ENCODE measurements at places on chromosomes 6 and 20.

GRCh38 chr6:53926505-53926904 is 131.7 kb downstream of the LRRC1 start:
- DNase-seq, result no peak

- DNase-seq, result no peak
Observed at GRCh38 chr6:156809446-156810178, 32.4 kb downstream of the ARID1B start.

- DNase-seq, result no peak
Observed at GRCh38 chr6:47234266-47234933, 75.3 kb downstream of the TNFRSF21 start.

DNA sequence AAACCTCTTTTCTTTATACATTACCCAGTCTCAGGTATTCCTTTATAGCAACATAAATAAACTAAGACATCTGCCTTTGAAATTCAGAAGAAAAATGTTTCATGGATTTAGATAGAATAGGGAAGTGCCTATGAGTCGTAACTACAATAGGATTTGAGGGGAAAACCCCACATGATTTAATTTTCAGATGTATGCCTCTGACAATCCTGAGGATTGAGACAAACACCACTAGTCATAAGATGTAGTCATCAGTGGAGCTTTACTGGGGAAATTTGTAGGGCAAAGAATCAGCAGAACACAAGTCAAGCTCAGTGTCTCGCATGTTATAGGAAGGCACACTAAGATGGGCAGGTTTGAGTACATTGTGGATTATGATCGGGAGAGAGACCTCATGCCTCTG is 566.4 kb downstream of the BMP2 start:
- no peak for DNase-seq

DNA sequence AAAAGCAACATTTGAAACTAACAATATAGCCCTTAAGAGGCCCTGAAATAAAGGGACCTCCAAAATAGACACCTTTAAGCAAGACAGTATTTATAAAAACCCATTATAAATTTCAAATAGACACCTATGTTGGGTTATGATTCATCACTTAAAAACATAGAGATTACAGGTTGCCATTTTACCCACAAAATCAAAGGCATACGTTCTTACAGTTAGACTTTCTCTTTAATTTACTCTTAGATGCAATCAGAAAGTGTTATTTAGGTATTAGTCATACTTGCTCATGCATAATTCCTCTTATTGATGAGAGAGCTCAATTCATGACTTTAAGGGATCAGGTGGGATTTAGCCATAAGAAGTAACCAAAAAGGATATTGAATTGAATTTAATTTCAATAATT is 51.5 kb upstream of the TMEM200A start:
- no peak for DNase-seq

DNA sequence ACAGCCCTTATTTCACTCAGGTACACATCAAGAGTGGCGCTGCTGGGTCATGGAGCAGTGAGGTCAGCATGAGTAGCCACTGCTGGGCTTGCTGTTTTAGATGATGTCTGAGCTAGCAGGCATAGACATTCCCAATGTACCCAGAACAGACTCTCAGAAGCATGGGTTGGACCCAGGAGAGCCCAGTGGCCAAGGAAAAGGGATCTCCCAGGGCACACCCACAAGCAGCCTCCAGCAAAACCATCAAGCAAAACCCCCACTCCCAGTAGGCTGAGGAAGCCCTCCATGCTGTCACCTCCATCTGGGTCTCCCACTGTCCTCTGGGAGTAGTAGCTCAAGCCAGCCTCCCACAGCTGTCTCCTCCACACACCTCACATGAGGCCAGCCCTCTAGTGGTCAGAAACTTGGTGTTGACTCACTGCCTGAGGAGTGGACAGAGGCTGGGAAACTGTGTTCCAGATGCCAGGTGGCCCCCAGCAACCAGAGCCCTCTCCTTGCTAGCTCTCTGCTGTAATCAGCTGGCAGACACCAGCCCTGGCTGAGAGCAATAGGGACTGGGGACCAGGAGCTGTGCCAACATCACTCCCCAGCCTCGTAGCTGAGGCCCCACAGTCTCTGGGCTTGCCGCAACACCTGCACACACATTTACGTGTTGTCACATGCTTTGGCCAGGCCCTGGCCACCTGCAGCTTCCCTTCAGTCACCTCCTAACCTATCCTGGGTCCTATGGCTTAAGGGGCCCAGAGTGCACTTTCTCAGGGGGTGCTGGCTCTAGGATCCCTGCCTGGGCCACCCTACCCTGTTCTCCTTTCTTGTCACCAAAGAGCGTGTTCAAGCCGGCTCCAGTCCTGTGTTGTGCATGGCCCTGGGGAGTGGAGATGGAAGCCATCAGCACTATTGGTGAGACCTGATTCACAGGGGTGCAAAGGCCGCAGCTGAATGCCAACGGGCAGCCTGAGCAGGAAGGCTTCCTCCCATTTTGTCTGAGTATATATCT is 1.9 kb upstream of the AP5S1 start:
- no peak for DNase-seq

- DNase-seq, result peak; percentile 66
Observed at GRCh38 chr6:57283911-57284455, 33.4 kb upstream of the PRIM2 start.

DNA sequence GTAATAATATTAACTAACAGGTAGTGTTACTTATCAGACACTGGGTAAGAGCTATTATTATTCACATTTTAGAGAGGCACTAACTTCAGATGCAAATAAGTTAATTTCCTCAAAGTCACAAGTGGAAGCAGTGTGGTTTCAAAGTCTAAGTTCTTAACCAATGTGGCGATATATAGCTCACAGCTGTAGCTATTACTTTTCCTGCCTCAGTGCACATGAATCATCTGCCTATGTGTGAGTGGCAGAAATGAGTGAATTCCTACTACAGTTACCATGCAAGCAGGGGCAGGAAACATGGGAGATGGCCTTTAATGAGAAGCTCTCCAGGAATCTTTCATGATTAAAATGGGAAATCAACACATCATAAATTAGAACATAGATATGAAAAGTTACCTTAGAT is 126.2 kb upstream of the EYA4 start:
- DNase-seq, result no peak

- no peak for DNase-seq
Observed at GRCh38 chr6:72739368-72739779, 117.5 kb downstream of the KCNQ5 start.

GRCh38 chr6:9248133-9248532 is 812.8 kb upstream of the SLC35B3 start:
- DNase-seq, result no peak

GRCh38 chr6:112470376-112470775 is 123.2 kb downstream of the RFPL4B start:
- DNase-seq, result no peak

GRCh38 chr6:123526128-123526527 is 110.6 kb downstream of the TRDN start:
- no peak for DNase-seq

- no peak for DNase-seq
Observed at GRCh38 chr6:35751594-35751993, 14.8 kb downstream of the ARMC12 start.

DNA sequence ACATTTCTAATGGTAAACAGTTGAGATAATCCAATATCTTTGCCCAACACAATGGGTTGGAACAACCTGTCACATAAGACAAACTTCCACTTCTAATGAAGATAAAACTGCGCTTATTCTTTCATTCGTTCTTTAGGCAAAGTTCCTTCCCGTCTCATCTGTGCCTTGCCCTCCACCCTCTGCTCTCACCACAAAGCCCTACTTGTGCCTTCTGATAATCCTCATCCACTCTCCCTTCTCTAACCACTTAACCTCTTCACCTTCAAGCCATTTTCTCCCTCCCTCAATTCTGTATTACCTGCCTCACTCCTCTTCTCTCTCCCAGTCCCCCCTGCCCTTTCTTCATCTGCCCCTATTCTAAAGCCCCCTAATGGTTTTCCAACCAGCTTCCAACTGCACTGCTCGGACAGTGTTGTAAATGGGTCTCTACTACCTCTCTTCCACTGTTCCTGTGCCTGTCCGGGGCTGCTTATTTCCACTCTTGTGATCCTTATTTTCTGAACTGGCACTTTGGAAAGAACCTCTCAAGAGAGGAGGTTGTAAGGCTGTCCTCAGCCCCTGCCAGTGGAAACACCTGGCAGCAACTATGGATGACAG is 62.9 kb upstream of the MYB start:
- no peak for DNase-seq

DNA sequence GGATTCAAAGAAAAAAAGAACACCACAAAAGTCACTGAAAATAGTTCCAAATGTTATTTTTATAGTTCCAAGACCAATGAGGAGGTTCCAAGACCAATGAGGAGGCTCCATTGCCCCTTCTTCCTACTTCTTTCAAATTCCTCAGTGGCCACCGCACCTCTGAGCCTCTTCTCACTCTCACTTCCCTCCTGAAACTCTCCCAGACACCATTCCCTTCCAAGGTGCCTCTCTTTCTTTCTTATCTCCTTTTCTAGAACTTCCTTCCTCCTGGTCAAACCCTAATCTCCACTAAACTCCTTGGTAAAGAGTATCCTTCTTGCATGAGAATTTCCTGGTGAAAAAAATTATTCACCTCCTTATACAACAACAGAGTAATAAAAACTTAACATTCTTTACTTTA is 20.4 kb upstream of the MCUR1 start:
- no peak for DNase-seq

DNA sequence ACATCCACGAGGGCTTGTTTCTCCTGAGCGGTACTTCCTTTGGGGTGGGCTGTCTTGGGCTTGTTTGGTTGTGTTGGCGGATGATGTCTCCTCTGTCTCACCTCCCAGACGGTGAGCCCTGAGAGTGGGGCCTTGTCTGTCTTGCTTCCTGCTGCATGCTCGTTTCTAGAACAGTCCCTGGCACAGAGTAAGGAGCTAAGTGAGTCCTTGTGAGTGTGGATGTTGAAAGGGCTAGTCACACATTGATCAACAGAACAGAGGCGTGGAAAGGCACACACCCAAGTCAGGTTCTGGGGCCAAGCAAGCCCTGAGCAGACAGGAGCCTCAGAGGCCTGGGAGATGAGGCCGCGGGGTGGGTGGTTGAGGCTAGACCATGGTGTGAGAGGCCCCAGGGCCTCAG is 111.0 kb downstream of the BMP7 start:
- DNase-seq, result no peak

GRCh38 chr6:108951351-108951953 is 103.2 kb downstream of the ARMC2 start:
- no peak for DNase-seq

GRCh38 chr6:119614138-119614537 is 264.6 kb upstream of the MAN1A1 start:
- DNase-seq, result no peak

DNA sequence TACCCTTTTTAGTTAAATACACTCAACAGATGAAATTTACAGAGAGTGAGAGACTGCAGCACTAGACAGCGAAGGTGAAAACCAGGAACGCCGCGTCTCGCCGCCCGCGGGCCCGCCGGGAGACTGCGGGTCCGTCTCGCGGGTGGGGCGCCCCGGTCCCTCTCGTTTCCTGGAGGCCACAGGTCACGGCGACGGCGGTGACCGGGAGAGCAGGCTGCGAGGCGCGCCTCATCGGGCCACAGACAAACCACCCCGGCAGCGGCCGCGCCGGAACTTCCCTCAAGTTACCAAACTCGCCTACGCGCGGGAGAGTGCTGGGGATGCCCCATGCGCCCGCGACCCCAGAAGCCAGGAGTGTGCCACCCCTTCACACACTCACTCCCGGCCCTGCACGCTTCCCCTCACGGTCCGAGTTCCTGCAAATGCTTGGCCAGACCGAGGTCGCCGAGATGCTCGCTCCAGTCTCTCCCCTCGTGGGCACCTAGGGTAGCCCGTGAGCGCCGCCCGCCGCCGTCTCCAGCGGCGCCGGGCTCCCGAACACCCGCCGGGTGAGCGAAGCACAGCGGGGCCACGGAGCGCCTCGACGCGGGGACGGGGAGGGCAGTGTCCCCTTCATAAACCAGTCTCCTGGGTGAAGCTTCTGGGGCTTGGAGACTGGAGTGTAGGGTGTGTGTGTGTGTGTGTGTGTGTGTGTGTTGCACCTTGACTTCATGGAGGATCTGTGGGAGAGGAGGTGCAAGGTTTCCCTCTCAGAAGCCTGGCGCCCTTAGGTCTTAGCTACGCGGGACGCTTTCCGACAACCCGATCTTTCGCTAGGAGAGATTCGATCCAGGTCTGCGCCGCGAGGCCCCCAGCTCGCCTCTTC is 1.4 kb downstream of the BACH2 start:
- DNase-seq, result no peak

GRCh38 chr6:137815692-137816091 is 51.4 kb upstream of the TNFAIP3 start:
- no peak for DNase-seq

DNA sequence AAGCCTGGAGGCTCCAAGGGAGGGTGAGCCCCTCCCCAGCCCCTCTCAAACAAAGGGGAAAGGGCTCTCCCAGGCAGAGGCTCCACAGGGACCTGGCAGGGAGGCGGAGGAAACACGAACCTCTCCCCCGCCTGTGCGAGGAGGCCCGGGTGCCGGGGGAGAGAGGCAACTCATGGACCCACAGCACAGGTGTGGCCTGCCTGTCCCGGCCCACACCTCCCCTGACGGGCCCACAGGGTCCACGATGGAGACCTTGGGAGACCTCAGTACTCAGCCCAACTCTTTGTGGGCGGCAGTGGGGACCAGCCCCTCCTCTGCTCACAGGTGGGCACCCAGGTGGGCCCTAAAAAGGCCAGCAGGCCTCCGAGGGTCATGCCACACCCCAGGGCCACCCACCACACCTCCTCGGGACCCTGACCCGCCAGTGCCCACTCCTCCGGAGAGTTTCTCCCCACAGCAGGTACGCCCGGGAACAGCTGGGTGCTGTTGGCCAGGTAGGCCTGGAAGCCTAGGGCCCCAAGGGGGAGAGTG is 12.2 kb downstream of the LAMA5 start:
- DNase-seq, result no peak

- no peak for DNase-seq
Observed at GRCh38 chr6:168387911-168388310, 53.1 kb upstream of the SMOC2 start.

GRCh38 chr6:11822346-11822745 is 43.7 kb upstream of the ADTRP start:
- no peak for DNase-seq

DNA sequence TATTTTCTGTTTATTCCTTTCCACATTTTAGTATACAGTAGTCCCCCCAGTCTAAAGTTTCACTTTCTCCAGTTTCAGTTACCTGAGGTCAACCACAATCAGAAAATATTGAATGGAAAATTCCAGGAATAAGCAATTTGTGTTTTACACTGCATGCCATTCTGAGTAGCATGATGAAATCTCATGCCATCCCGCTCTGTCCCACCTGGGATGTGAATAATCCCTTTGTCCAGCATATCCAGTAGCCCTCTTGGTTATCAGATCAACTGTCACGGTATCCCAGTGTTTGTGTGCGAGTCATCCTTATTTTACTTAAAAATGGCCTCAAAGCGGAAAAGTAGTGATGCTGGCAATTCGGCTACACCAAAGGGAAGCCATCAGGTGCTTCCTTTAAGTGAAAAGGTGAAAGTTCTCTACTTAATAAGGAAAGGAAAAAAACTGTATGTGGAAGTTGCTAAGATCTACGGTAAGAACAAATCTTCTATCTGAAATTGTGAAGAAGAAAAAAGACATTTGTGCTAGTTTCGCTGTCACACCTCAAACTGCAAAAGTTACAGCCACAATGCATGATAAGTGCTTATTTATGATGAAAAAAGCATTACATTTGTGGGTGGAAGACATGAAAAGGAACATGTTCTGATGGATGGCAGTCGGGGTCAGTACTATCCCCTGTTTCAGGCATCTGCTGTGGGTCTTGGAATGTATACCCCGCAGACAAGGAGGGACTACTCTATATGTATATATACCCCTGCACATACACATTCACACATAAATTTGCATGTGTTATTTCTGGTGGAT is 11.3 kb downstream of the NOX3 start:
- no peak for DNase-seq
